ENCODE measurements at places on chromosomes 11 and 22.

GRCh38 chr11:118058311-118059245 is 18.3 kb upstream of the TMPRSS4 start:
- no peak for DNase-seq

DNA sequence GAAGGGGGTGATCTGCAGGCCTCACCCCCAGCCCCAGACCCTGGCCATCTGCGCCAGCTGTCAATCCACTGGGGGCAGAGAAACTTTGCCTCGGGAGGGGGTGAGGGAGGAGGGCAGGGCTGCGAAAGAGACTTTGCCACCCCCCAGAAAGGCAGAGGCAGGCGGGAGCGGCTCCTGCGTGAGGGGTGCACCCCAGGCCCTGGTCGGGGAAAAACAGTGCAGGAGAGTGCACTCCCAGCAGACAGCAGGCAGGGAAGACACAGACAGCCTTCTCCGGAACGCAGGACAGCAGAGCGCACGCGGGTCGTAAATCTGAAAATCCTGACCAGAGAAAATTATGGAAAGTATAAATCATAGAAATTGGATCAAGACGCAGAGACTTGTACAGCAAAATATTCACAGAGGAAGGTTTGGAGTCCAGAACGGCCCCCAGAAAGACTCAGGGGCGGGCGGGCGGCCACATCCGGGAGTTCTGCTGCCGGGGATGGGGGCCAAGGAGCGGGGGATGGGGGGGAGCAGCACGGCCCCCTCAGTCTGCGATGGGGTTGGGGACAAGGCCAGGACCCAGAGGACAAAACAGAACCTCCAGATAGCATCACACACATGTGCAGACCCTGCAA is 8.0 kb upstream of the MRPL23 start:
- DNase-seq = peak; percentile 38

- peak; percentile 8 for DNase-seq
These were observed 108.4 kb downstream of the BLID start for GRCh38 chr11:122007601-122008071.

GRCh38 chr11:15911377-15912044 is 444.8 kb downstream of the SOX6 start:
- DNase-seq = peak; percentile 73

DNA sequence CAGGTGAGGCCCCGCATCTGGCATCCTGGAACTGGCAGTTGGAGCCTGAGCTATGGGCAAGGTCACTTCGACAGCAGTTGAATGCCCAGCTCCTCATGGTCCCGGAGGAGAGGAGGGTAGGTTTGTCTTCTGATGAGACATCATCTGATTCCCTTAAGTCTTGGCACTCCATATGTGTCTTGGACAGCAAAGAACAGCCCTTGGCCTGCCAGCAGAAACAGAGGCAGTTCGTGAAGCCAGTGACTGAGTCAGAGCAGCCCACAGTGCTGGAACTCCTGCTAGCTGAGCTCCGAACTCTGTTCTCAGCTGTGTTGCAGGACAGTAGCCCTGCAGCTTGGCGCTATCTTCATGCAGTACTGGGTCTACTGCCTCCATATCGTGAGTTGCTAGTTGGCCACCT is 1.0 kb downstream of the DNHD1 start:
- DNase-seq = no peak

- no peak for DNase-seq
These were observed 14.8 kb downstream of the ARFGAP2 start for GRCh38 chr11:47161890-47162289.

DNA sequence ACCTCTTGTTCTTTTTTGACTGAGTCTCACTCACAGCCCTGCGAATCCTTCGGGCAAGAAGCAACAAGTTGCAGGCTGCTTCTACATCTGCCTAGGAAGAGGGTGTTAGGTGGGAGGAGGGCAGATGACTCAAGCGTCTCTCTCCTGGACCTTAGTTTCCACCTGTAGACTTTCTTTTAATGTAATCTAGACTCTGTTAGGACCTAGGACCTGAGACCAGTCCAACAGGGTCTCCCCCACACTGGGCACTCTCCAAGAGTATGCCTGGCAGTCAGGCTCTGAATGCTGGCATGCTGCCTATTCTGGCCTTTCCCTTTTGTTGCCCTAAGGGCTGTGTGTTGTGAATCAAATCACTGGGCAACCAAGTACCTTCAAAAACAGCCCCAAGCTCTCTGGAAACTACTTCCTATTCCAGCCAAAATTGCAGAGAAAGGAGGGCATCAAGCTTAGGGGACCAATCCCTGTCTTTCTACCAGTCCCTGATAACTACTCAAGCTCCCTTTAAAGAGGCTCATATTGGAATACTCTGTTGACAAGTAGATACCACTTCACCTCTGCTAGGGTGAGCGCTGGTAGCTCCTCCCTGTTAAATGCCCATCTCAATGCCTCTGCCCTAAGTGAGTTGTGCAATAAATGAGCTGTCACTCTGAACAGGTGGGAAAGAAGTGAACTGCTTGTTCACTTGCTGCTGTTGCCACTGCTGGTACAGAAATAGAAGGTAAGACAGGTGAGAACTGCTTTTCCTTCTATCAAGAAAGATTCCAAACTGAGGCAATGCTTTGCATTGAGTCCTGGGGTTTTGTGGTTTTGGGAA is at the start of gene BBOX1:
Gene BBOX1, plus strand, starts transcription at position 514 of the 814 bp plus-strand sequence. CDS start 14,616 bp downstream, outside the sequence.
- DNase-seq = no peak

GRCh38 chr22:38798496-38798895 is 4.6 kb upstream of the DNAL4 start:
- no peak for DNase-seq

DNA sequence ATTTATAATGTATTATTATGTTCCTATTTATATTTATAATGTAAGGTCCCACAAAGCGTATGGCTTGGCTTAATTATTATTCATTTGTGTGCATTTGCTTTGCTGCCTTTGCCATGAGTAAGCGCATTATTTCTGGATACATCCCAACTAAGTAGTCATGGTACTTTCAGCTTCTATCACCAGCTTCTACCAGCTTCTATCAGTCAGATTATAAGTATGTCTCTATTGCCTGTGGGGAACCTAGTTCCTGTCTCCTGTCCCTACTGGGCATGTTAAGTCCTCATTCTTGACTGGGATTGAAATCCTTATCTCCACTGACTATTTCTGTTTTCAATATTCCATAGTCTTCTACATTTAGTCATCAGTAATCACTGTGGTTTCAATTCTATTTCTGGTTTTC is 33.5 kb upstream of the OR10W1 start:
- DNase-seq = peak; percentile 28

DNA sequence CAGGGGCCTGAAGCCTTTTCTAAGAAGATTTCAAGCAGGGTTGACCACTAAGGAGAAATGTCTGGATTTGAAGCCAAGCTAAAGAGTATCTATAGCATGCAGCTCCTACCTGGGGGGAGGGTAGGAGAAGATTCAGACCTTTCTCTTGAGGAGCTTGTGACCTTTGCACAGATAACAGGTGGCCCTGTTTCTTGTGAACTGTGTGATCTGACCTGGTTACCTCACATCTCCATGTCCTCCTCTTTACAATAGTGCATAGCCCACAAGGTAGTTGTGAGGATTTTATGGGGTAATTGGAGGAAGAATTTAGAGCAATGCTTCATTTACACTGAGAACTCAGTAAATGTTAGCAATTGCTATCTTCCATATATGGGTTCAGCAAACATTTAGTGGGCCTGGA is 310.1 kb downstream of the TMEM135 start:
- no peak for DNase-seq

- DNase-seq = no peak
These were observed 6.3 kb downstream of the HRAS start for GRCh38 chr11:528815-529727.

DNA sequence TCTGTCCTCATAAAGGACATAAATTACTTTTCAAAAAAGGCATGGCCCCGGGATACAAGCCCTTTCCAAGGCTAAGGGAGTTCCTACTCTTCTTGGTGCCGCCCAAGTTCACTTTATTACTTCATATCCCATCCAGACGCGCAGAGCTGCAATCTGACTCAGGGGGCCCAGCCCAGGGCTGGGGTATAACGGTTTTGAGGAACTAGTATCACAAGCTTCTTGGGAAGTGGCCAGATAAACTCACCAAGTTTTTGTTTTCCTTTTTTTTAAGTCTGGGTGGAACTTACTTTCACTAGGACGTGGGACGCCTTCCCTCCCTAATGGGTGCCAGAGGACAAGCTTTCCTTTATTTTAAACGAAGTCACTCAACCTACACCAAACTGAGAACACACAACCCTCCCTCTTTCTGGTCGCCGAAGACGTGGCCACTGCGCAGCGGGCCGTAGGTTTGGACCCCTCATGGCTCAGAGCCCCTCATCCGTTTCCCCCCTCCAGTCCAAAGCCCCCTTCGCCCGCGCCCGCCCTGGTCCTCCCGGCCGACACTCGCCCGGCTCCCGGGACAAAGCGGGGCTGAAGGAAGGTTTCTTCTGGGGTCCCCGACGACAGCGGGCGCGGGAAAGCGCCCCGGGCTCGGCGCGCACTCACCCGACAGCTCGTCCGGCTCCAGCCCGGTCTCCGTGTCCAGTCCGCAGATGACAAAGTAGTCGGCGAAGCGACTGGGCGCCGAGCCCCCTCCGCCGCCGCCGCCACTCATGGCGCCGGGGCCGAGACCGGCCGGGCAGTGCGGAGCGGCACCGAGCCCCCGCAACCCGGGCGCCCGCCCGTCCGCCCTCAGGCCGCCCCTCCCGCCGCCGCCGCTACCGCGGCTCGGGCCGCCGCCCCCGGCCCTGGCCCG is 587 bp downstream of the DENND5A start:
- DNase-seq = peak; percentile 86

- no peak for DNase-seq
These were observed 62.6 kb upstream of the SLC6A5 start for GRCh38 chr11:20536784-20537183.

DNA sequence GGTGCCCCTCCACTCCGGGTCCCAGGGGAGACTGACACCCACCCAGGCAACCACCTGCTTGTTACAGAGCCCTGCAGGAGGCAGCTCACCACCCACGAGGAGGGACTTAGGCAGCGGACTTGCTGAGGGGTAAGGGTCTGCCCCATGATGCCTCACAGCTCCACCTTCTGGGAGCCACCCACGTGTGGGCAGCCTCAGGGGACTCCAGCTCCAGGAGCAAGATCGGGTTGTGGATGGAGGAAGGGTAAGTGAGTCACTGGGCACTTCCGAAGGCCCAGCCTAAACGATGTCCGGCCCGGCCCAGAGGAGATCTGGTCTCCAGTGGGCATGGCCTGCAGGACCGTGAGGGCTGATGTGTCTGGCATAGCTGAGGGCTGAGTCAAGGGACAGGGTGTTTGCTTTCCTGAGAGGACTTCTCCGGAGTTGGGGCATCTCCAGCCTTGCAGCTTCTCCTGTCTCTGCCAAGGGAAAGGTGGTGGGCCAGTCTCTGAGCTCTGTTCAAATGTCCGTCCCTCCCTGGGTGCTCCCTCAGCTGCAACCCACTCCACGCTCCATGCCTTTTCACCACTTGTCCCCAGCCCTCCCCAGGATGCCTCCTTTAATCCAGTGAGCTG is 32.3 kb upstream of the P2RY2 start:
- DNase-seq = peak; percentile 23

- DNase-seq = peak; percentile 19
These were observed 33.4 kb upstream of the EIF3D start for GRCh38 chr22:36562261-36562835.

DNA sequence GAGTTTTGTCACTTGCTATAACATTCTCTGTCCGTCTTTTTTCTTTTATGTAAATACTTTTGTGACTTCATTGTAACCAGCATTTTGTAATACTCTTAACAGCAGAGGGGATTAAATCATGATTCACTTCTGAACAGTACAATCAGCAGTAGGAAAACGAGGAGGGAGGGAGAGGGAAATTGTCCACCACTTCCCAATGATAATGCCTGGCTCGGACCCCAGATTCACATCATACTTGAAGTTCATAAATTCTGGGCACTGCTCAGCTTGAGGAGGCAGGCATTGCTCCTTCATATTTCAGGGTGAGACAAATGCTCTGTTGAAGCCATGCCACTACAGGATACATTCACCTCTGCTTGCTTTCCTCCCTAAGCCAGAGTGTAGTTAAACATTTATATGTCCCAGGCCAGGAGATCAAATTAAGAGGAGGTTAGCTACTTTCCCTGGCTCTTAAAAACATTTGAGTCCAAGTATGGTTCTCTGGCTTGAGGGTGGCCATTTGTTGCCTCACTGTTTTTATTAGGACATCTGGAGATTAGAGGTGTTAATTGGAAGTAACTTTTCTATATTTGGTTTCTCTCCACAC is 129.0 kb upstream of the LDLRAD3 start:
- DNase-seq = no peak

GRCh38 chr11:125301346-125301745 is 136.8 kb downstream of the PKNOX2 start:
- DNase-seq = no peak

- peak; percentile 28 for DNase-seq
These were observed 20.1 kb downstream of the ZBTB16 start for GRCh38 chr11:114079511-114080065.

DNA sequence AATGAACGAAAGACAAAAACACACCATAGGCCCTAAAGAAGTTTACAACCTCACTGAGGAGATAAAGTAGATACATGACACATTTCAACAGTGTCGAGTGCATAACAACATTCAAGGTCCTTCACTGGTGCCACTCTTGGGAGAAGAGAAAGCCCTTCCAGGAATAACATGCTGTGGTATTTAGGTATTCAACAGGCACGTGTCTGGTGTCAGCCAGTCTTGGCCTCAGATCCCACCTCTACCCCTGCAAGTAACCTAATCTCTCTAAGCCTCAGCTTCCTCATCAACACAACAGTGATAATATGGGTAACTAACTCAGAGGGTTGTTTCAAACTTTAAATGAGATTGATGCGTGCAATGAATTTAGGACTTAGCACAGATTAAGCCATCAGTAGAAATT is 235.0 kb upstream of the ZC3H12C start:
- no peak for DNase-seq

- no peak for DNase-seq
These were observed 77.5 kb downstream of the PPFIBP2 start for GRCh38 chr11:7591107-7591894.

DNA sequence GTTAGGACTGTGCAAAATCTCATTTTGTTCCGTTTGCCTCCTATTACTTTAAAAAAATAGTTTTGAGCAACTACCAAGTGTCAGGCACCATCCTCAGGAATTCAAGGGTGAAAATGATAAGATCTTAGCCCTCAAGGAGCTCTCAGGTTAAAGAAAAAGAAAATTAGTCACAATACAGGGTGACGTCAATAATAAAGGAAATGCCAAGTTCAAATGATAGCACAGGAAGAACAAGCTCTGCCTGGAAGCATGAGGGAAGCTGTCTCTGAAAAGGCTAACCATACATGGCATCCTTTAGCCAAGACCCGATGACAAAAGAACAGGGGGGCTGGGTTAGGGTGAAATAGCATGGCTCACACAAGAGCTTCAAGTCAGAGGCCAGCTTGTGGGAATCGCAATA is 11.1 kb upstream of the MPZL2 start:
- peak; percentile 11 for DNase-seq

Measured in fibroblast of skin of right quadriceps (primary cell).